ENCODE measurements at places on chromosomes 5 and 9.

DNA sequence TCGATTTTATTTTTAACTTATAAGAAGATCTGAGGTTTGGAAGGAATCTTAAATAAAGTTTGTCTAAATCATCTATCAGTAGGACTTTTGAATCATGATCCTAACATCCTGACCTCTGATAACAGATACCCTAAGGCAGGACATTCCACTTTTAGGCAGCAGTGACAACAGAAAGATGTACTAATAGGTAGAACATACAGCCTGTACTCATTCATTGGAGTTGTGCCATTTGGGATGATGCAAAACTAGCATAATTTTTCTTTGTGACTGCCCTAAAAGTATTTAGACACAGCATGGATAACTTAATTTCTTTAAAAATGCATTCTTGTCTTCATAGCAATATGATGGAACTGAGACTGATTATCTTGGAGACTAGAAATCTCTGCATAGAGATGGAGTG is 39.7 kb downstream of the CDC42SE2 start:
- no peak for DNase-seq

DNA sequence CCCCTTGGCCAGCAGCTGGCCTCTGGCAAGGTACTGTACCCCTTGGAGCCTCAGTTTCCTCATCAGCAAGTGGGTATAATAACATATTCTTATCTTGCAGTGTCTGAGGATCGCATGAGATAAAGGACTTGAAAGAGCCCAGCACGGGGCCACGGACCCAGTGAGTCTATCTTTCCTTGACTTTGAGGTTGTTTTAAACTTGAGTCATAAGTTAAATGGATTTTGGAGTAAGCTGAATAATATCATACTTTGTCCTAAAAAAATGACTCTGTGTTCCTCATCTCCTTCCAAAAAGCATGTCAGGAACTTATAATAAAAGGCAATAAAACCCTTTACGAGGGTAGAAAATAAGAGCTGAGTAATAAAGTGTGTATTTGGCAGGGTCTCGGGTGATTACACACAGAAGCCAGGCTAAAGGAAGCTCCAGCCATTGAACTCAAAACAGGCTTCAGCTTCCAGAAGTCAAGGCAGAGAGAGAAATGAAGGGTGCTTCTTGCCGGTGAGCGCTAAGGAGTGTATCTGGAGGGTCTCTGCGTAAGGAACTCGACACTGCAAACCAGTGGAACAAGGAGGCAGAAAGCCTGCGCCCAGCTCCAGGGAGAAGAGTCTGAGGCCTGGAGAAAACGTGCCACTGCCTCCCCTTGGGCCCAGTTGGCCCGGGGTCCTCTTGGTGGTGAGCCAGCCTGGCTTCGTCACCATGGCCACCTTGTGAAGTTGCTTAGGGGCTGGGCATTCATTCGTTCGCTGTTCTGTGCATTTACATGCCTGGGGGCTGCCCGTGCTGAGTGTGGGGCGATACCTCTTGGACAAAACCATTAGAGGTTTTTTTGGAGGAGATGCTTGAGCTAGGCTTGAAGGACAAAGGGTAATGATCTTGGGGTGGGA is 72.4 kb upstream of the PHYKPL start:
- DNase-seq = no peak

GRCh38 chr5:135835766-135836165 is 1.3 kb downstream of the SLC25A48 start:
- no peak for DNase-seq

- no peak for DNase-seq
These were observed 342.2 kb downstream of the LRRC70 start for GRCh38 chr5:62920856-62921255.

- no peak for DNase-seq
These were observed 39.5 kb upstream of the GLRX start for GRCh38 chr5:95861864-95862561.

DNA sequence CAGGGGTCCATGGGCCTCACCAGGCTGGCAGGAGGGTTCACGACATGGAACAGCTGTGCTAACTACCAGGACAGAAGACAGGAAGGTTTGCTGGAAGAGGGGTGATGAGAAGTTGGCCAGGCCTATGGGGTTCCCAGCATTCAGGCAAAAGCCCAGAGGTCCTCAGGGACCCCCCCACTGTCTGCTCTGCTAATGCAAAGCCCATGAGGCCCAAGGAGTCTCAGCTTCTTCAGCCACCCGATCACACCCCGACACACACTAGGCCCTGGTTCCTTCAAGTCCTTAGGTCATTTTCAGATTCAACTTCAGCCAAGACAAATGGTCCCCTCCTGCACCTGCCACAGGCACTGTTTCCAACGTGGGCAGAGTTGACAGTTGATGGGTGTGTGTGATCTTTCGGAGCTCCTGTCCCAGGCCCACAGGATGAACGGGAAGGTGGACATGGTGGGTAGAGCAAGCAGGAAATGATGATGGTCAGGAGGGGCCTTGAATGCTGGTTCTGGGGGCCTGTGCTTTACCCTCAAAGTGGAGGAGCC is 20.4 kb downstream of the ADAMTS2 start:
- DNase-seq = no peak

DNA sequence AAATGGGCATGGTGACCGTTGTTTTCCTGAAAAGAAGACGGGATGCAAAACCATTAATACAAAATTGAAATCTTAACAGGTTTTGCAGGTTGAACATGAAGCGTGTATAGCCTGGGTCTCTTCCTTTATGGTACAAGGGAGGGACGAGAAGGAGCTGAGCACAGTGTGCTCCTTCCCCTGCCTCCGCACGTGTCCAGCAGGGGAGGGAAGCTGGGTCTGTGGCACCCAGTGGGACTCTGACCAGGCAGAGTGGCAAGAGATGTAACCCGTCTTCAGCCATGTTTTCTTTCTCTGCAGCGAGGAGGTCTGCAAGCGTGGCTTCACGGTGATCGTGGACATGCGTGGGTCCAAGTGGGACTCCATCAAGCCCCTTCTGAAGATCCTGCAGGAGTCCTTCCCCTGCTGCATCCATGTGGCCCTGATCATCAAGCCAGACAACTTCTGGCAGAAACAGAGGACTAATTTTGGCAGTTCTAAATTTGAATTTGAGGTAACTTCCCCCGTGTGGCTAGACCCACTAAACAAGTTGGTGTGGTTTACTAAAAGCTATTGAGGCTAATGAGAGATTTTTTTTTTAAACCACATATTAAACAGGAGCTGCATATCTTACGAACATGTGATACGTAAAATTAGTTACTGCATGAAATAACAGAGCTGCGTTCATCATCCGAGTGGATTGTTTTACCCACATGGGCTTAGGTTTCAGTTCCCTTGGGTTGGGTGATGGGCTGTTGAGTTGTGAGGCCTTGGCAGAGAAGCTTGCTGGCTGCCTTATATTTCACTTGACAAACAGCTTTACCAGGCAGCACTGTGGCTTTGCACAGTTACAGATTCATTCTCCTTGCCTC is 143.7 kb downstream of the TRIO start:
- DNase-seq = no peak

GRCh38 chr5:84287951-84288350 is 96.7 kb downstream of the EDIL3 start:
- DNase-seq = no peak

All from stimulated activated CD4-positive, alpha-beta T cell treated with anti-CD3 and anti-CD28 coated beads, Interleukin-2, amount 100 ng/mL, for 24 hours (primary cell).